ENCODE measurements at places on chromosomes 1 and 21.

GRCh38 chr1:39574646-39575045 lies 1.9 kb downstream of the PABPC4 start:
- no peak for DNase-seq

DNA sequence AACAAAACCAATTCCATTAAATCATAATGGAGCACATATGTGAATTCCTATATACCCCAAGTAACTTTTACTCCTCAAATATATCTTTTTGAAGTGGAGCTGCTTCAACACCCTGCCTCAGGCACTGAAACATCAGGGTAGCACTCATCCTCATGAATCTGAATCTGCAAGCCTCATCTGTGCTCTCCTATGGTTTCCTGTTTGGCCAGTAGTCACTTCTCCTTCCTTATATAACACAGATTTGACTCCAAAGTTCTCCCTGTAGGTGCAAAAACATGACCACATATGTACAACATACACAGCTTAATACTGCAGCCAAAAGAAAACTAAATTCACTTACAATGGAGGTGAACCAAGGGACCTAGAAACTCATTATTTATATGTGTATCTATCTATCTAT lies 7.2 kb downstream of the TRIT1 start:
- no peak for DNase-seq

- no peak for DNase-seq
Measured at GRCh38 chr1:110727246-110727645, 52.5 kb upstream of the KCNA3 start.

- peak; percentile 74 for DNase-seq
Measured at GRCh38 chr1:247336390-247336789, 4.7 kb upstream of the ZNF496 start.

DNA sequence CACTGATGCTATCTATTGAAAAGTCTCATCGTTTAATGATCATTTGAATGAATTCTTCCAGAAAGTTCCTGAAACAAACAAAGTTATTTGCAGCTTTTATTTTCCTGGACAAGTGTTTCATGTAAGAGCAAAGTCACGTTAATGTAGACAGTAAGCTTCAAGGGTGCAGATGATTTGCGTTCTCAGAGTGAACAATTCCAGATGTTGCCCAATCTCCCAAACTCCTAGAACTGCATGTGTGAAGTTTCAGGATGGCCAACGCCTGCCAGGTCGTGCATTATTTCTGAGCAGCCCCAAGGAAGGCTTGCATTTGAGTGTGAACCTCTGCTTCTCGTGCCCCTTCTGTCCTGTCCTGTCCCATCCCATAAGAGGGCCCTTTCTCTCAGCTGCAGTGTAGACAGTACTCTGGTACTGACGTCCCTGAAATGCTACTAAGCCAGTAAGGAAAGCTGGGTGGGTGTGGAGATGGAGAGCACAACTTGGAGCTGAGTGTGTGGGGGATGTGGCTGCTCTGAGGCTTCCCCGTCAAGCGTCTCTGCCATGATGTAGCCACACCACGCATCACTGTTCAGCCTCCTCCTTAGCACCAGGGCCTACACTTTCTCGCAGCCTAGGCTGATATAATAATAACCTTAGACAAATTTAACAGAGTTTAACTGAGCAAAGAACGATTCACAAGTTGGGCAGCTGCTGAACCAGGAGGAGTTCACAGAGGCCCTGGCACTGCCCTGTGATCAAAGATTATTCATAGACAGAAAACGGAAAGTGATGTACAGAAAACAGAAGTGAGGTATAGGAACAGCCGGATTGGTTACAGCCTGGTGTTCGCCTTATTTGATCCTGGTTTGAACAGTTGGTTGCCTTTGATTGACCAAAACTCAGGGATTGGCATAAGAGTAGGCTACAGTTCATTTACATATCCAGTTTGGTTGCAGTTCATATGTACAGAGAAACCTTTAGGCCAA lies 50.4 kb downstream of the RHOU start:
- no peak for DNase-seq

GRCh38 chr21:42384989-42385388 lies 10.9 kb downstream of the TMPRSS3 start:
- DNase-seq, result no peak

GRCh38 chr1:41735631-41736260 lies 183.0 kb downstream of the HIVEP3 start:
- peak; percentile 70 for DNase-seq

- DNase-seq, result no peak
Measured at GRCh38 chr1:160935527-160936258, 18.9 kb downstream of the ITLN2 start.

GRCh38 chr1:20496241-20496661 lies 10.2 kb upstream of the CAMK2N1 start:
- DNase-seq, result no peak

GRCh38 chr21:37207441-37208009 lies 59.6 kb downstream of the VPS26C start:
- peak; percentile 43 for DNase-seq

DNA sequence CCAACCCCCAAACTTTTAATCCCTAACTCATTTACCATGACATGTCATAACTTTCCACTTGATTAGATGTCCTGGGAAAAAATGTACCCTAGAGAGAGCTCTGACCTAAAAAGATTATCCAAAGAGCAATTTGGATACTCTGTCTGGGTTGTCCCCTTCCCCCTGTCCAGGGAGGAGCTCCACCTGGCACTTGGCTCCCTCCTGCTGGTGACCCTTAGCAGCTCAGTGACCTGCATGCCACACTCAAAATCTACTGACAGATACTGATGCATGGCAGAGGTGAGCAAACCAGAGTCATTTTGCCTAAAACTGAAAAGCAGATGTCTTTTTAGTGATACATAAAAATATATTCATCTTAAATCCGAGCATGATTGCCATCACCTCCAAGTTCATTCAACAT lies 442.3 kb upstream of the CHRM3 start:
- DNase-seq, result no peak

DNA sequence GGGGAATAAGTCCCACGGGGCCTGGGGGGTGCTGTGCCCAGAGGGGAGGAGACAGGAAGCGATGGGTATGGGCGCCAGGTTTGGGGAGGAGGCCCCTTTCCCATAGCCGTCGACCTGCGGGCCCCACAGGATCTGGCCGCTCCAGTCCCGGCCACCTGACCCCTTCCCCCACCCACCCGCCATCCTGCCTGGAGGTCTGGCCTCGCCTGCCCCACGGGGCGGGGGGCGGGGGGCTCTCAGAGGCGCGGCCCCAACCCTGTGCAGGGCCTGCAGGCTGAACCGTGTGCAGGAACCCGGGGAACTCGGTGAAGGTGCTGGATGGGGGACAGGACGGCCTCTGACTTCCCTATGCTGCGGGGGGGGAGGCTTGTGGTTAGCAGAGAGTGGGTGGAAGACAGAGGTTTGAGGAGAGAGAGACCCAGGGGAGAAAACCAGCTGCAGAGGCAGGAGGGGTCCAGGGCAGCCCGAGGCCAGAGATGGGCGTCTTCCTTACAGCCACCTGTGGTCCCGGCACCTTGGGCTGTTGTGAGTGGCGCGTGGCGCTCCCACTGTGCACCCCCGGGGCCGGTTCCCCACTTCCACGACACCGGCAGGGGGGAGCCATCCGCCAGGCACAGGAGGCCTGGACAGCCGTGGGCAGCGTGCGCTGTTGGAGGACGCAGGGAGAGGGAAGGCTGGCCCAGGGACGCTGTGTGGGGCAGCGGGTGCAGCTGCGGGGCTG lies 2.5 kb upstream of the TNFRSF18 start:
- DNase-seq, result no peak

DNA sequence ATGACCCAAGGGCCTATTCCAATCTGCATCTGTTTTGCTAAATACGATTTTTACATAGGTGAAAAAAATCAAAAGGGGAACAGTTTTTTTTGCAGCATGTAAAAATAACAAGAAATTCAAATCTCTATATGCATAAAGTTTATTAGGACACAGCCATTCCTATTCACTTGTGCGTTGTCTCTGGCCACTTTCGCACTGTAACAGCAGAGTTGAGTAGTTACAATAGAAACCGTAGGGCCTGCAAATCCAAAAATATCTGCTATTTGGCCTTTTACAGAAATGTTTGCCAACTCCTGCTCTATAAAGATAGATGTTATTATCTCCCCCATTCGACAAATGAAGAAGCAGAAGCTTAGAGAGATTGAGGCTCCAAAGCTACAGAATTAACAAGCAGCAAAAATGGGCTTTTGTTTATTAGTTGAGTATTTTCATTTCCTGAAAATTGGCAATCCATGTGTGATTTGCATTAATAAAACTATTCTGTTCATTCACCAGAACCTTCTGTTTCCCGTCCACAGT lies 5.5 kb downstream of the DYNLT5 start:
- DNase-seq, result no peak

DNA sequence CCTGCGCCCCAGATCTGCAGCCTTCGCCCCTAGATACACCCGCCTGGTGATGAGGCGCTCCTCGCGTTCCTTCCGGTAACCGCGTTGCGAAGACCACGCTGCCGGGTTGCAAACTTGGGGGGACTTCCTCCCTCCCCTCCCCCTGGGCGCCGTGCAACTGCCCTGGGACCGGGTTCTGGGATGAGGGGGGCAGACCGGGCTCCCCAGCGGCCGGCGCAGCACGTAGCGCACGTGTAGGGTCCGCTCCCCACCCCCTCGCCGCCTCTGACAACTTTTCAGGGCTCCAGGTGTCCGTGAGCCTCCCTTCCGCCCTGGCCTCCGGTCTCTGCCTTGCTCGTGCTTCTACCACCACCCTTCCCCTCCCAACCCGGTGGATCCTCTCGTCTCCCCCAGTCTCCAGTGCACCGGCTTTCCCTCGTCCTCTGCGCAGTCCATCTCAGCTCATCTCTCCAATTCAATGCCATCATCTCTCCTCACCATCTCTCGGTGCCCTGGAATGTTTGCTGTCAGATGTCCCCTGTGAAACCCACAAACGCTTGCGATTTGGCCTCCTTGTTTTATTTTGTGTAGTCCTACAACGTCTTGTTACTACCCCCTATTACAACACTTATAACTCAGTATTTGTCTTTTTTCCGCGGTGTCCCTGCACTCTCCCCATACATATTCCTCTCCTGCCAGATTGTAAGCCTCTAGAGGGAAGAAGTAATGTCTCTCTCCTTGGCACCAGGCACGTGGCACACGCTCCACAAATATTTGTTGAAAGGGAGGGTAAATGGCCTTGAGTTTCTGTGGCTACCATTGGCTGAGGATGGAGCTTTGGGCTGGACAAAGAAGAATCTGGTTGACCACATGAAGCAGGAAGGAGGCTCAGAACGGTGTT lies 782 bp downstream of the PCAT6 start:
- DNase-seq, result no peak

DNA sequence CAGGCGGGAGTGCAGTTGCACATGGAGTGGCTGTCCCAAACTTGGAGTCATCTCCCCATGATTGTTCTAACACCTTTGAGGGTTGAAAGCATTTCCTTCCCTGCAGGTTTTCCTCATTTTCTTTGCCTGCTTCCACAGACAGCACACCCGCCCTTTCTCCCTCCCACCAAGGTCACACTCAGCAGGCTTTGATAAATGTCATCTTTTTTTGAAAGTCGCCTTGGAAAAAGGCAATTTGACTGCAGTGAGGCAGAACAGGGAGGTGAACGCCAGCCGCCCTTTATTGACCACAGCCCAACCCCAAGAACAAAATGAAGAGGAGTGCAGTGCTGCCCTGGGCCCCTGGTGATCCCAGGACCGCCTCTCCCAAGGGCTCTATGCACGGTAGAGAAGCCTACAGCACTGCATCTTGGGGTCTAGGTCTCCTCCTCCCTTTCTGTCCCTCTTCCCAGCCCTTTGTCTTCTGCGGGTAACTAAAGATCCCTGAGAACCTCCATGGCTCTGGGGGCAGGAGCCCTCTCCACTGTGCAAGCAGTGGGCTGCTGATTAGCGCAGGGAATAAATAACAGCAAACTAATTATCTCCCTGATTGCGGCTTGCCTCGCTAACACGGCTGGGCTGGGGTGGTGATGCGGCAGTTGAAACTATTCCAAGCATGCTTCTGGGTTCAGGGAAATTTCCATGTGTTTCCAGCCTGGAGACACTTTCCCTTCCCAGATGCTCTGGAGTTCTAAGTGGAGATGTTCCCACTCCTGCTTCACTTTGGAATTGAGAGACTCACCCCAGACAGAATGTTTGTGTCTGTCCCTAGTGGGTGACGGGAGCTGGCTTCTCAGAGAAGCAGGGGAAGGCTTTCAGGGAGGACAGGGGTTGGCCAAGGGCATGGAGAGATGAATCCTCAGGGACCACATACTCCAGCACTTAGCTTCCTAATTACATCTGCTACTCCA lies 11.8 kb upstream of the AMIGO1 start:
- no peak for DNase-seq

- DNase-seq, result no peak
Measured at GRCh38 chr1:174413632-174414031, 34.1 kb upstream of the GPR52 start.

- no peak for DNase-seq
Measured at GRCh38 chr1:67429011-67429527, 1.1 kb downstream of the SERBP1 start.

GRCh38 chr1:235928197-235928596 lies 61.5 kb upstream of the LYST start:
- DNase-seq, result no peak

DNA sequence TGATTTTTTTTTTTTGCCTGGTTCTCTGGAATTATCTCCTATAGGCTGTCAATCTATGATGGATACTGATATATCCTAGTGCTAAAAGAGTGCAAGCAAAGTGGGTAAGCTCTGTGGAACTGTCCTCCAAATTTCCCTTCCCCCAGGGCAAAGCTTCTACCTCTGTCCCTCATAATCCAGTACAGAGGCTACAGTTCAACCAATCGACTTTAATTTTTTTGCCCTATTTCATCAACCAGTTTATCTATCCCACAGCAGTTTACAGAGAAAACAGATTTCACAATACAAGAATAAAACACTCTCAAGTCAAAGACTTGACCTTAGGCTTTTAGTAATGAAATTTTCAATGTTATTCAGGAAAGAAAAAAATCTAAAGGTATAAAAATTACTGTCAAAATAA lies 13.9 kb downstream of the PUM1 start:
- DNase-seq, result no peak

- DNase-seq, result no peak
Measured at GRCh38 chr1:238143038-238143437, 252.3 kb upstream of the ZP4 start.

DNA sequence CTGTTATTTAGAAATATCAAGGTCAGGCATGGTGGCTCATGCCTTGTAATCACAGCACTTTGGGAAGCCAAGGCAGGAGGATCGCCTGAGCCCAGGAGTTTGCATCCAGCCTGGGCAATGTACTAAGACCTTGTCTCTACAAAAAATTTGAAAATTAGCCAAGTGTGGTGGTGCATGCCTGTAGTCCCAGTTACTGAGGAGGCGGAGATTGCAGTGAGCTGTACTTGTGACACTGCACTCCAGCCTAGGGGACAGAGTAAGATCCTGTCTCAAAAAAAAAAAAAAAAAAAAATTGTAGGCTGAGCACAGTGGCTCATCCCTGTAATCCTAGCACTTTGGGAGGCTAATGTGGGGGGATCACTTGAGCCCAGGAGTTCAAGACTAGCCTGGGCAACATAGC lies 45.3 kb downstream of the PIK3CD start:
- DNase-seq, result no peak

GRCh38 chr21:17828223-17828622 lies 9.1 kb upstream of the C21orf91 start:
- DNase-seq, result no peak

Data from NCI-H345 (cell line).